Midbrain (tissue), 1 donor: ENCODE measurements at places on chromosomes 7 and 10.

DNA sequence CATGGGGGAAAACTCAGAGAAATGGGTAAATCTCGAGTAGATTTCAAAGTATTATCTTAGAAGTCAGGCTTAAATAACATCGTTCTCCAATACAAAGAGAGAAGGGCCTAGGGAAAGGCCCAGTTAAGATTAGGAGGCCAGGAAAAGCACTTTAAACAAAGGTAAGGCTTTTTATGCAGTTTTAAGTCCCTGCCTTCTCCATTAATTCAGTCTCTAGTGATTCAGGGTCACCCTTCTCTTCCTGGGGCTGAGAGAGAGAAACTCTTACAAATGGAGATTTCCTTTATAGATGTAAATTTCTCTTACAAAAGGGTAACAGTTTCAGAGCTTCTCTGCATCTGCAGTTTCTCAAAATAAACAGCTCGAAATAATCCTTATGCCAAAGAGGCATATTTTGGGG, 179.3 kb downstream of the HECW1 start:
- DNase-seq = no peak

- no peak for DNase-seq
Measured at GRCh38 chr10:107701943-107702342, 537.4 kb upstream of the SORCS1 start.

DNA sequence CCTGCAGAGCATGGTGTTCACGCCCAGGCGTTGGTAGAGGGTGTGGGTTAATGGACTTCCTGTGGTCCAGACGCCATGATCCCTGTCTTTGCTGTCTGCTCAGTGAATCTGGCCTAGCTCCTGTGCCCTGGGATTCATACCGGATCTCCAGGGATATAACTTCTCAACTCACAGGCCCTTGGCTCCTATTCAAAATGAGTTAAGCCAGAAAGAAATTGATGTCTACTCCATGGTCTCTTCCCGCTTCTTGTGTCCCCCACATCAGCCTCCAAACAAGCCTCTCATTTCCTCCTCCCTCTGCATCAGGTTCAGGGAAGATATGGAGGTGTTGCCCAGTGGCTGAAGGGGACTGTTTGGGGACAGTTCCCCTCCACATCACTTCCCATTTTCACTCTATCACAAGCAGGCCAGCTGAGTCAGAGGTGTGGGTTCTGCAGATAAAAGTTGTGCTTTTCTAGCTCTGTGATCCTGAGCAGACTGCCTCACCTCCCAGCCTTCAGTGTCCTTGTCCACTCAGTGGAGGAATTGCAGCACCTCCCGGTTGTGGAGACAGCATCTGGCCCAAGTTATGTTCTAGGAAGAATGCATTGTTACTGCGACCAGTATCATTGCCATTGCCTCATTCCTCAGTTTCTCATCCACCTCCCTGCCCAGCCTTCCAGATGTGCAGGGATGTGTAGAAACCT, 22.5 kb downstream of the AKR1E2 start:
- no peak for DNase-seq

GRCh38 chr10:58389024-58389423, 3.8 kb downstream of the TFAM start:
- no peak for DNase-seq

GRCh38 chr7:64875658-64876406, 27.2 kb upstream of the ZNF273 start:
- DNase-seq = no peak

GRCh38 chr7:120226188-120226587, 46.8 kb upstream of the KCND2 start:
- no peak for DNase-seq

DNA sequence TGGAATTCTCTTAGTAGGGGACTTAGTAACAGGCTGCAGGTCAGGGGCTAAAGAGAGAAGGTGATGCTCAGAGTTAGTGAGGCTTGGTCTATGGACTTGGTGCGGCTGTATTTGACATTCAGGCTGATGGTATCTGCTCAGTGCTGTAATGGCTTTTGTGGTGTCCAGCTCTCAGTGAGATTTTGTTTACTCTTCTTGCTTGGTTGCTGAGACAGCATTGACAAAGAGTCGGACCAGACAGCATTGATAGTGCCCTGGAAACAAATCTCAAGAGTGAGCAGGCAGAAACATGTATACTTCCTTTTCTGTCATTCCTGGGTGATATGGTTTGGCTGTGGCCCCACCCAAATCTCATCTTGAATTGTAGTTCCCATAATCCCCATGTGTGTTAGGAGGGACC, 202.0 kb downstream of the STK31 start:
- no peak for DNase-seq

DNA sequence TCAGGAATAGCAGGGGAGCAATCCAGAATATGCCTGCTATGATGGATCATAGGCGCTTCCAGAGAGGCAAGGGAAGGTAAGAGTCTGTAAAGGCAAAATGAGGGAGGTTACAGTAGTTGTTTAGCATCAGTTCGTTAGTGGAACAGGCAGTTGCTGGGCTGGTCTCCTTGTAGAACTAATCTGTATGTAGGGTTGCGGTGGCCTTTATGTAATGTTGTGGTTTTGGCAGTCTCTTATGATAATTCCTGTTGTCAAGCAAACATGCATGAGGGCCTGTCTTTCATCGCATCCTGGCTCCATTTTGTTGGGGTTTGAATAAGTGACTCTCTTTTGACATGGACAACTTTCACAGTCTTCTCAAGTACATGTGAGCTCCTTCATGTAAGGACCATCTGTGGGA, 427.8 kb upstream of the LRGUK start:
- DNase-seq = no peak

DNA sequence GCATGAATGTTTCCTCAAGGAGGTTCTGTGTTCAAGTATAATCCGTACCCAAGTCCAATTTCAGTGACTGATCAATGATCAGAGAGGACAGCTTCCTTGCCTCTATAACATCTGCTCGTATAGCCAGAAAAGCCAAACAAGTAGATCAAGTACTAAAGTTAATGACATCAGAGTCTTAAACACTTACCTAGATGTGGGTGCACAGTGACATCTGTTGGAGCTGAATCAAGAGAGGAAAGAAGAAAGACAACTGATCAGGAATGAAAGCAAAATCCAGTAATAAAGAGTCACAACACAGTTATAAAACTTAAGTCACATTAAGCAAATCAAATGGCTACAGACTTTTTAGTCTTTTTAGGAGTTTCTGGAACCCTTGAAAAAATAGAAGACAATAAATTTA, 236.5 kb downstream of the RELN start:
- DNase-seq = no peak

- DNase-seq = no peak
Measured at GRCh38 chr7:120939345-120939744, 11.2 kb upstream of the ING3 start.

DNA sequence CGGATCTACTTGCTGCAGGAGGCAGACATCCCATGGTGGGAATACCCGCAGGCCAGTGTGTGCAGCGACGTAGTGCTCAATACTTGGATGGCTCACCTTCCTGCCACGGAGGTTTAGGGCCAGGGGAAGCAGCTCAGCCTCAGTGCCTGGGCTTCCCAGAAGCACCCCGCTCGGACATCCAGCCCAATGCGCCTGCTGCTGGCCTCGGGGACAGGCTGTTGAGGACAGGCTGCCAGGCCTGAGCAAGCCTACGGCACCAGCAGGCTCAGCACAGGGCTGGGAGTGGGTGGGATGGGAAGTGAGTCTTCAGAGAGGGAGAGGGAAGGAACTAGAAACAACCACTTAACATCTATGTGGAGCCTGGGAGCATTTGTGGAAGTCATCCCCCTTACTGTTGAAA, 441.3 kb upstream of the MGMT start:
- DNase-seq = no peak

- no peak for DNase-seq
Measured at GRCh38 chr7:33722383-33723101, 182.8 kb upstream of the BMPER start.
